ENCODE measurements at places on chromosomes 3 and 15.
A peak's percentile ranks its signal among the peaks of the same experiment; 100 is the strongest.

- DNase-seq, result peak; percentile 35
Observed at GRCh38 chr3:123157598-123158287, 44.0 kb upstream of the SEC22A start.

DNA sequence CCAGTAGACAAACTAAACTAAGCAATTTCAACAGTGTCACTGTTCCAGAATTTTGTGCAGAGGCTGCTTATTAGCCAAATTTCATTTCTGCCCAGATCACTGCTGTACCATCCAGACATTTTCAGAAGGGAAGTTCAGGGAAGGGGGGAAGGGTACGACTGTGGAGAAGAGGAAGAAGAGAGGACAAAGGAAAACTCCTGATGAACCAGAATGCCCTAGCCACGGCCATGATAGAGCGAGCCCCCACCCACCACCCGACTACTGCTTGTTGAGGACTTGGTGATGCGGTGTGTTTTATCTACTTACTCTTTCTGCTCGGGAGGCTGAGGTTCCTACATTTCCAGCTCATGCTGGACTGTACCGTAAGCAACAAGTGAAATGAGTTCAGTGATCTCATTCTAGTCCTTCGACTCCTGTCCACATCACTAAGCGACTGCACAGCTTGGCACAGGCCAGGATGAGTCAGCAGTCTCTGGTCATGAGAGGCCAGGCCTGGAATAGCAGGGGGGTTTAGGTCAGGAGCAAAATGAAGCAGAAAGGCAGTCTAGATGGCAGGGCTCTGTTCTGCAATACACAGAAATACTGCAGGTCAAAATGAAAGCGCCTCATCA lies 330.8 kb downstream of the TIGIT start:
- no peak for DNase-seq

- DNase-seq, result no peak
Observed at GRCh38 chr3:131444180-131444579, 58.6 kb downstream of the MRPL3 start.

DNA sequence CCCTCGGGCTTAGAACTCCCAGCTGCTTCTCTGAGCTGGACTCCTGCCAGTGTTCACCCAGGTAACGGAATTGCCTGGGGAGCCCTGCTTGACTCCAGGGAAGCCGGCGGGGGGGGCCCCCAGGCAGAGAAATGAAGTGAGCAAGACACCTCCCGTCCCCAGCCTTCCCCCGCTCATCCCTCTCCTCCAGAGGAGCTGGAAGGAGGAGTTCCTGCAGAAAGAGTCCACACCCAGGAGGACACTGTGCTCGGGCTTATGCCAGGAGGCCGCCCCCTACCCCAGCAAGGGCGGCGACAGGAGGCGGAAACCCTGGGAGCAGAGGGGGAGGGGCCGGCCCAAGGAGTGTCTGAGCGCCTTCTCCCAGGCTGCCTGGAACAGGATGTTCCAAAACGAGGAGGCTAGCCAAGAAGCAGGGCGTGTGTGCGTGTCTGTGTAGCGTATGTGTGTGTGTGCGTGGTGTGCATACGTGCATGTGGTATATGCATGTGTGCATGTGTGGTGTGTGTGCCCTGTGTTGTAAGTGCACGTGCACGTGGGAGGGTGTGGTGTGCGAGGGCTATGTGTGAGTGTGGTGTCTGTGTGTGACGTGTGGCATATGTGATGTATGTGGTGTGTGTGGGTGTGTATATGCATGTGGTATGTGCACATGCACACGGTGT lies 511.3 kb downstream of the SHQ1 start:
- DNase-seq, result peak; percentile 81

DNA sequence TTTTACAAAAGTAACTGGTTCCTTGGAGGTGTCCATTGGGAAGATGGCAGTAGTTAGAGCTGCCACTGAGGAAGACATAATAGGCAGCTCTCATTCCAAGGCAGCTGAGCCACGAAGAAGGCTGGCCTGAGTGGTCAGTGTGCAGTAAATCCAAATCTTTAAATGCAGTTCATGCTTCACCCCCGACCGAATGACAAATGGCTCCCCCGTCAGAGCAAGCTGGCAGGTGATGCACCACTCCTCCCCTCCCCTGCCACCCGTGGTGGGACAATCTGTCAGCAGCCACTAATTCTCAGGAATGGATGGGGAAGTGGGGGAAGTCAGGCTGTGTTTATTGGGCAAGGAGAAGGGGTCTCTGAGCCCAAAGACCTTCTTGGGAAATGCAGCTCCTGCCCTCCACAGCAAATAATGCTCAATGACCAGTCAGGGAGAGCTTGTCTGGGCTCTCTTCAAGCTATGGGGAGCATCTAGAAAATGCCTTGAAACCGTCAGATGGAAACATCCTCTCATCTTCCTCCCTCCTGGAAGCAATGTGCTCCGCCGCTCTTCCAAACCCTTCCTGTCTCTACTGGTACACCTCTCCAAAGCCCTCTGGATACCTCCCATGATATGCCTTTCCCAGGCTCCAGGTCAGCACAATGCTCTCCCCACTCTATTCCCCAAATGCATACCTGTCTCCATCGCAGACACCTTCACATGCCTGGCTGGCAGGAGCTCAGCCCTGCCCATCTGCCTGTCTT lies 65.4 kb downstream of the LIPC start:
- DNase-seq, result peak; percentile 16

GRCh38 chr3:170189398-170190256 lies 8.1 kb upstream of the PHC3 start:
- DNase-seq, result no peak

Data from NCI-H2171 (cell line).